ENCODE measurements at places on chromosomes 16 and 17.

GRCh38 chr16:78628461-78629045, 529.1 kb downstream of the WWOX start:
- no peak overlapping the region for H3K27ac ChIP-seq
- H3K4me1 ChIP-seq: no peaks in the 10 kb centered on the region
- H3K36me3 ChIP-seq: no peaks in the 10 kb centered on the region

DNA sequence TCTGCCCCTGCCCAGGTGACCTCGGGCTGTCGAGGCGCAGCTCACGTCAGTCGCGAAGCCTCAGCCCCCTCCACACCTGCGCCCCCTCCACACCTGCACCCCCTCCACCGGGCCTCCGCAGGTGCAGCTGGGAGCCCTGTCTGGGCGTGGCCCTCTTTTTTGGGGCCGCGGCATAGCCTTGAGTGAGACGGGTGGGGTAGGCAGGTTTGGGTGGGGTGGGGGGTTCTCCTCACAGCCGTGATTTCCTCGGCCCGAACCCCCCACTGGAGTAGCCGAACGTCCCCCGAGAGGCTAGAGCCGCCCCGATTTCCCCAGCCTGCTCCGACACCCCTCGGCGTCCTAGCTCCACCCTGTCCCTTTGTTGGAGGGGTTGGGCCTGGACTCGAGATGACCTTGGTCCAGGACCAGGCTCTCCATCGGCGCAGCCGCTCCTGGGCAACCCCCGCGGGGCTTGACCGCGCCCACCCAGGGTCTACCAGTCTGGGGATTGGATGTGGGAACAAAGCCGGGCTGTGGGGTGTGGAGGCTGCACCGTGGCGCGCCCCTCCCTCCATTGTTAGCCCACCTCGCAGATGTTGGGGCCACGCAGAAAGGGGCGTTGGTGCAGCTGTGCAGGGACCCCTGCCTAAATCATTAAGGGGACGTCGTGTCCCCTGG, 626 bp downstream of the TUBB3 start:
- peak overlapping the region; percentile 74 for H3K4me3 ChIP-seq
- H3K4me1 ChIP-seq: peaks cover 8% of the 10 kb centered on the region
- no peaks in the 10 kb centered on the region for H3K27me3 ChIP-seq
- peaks cover 13% of the 10 kb centered on the region for H3K36me3 ChIP-seq
- DNase-seq: no peak

GRCh38 chr16:27827765-27828164, 235.7 kb downstream of the GSG1L start:
- peaks cover 15% of the 10 kb centered on the region for H3K27me3 ChIP-seq
- no peak for DNase-seq
- no peaks in the 10 kb centered on the region for H3K36me3 ChIP-seq
- no peak overlapping the region for H3K27ac ChIP-seq

- H3K36me3 ChIP-seq: no peaks in the 10 kb centered on the region
- H3K27ac ChIP-seq: no peak overlapping the region
- DNase-seq: no peak
Measured at GRCh38 chr16:81841722-81842121, 62.6 kb downstream of the PLCG2 start.

- H3K4me3 ChIP-seq: no peak overlapping the region
- no peaks in the 10 kb centered on the region for H3K27me3 ChIP-seq
- no peak for DNase-seq
- H3K27ac ChIP-seq: peak overlapping the region; percentile 66
- H3K36me3 ChIP-seq: peaks cover 42% of the 10 kb centered on the region
Measured at GRCh38 chr16:27236635-27237218, 31.8 kb downstream of the NSMCE1 start.

DNA sequence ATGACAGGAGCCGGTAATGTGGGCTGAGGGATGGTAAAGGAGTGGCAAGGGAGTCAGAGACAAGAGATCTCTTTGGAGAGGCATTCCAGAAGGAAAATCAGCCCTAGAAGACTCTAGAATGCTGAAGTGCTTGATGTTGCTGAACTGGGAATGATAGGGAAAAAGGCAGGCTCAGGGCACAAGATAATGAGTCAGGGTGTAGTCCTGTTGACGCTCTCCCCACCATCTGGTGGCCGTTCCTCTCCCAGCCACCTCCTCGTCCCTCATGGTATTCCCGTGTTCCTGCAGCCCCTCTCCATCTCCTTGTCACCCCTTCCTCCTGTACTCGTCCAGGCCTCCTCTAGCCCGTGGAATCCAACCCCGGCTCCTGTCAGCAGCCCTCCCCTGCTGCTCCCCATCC, 11.1 kb upstream of the ALDOA start:
- H3K36me3 ChIP-seq: no peaks in the 10 kb centered on the region
- no peaks in the 10 kb centered on the region for H3K27me3 ChIP-seq
- peaks cover 28% of the 10 kb centered on the region for H3K4me1 ChIP-seq
- no peak overlapping the region for H3K27ac ChIP-seq
- H3K4me3 ChIP-seq: peak overlapping the region; percentile 13

GRCh38 chr17:74770498-74771318, 5.4 kb downstream of the NAT9 start:
- DNase-seq: peak; percentile 80
- H3K4me1 ChIP-seq: peaks cover 25% of the 10 kb centered on the region

DNA sequence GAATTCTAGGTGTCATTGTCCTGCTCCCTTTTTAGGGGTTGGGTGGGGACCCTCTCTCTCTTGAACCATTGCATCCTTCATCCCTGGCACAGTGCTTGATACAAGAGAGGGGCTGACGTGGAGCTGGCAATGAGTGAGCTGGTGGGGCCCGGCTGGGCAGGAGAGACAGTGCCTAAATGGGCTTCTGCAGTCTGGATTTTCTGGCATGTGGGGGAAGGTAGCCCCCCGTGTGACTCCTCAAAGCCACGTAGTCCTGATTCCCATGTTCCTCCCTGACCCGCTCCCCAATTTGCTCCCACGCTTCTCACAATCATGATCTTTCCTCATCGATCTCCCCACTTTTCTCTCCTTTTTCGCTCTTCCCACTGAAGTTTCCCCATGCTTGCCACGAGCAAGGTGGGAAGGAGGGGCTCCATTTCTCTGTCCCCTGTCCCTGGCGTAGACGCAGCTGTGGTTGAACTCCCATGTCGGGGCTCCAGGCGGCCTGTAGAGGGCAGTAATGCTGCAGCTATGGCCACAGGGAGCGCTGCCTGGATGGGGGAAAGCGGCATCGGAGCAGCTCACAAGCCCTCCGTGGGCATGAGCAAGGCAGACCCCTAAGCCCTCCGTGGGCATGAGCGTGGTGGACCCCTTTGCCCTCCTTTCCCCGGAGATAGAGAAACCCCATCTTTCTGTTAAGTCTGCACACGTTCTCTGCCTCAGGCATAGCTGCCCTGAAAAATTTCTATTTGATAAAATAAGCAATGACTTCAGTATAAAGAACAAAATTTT, 47.5 kb downstream of the HAPSTR1 start:
- H3K27ac ChIP-seq: no peak overlapping the region
- H3K27me3 ChIP-seq: peaks cover 14% of the 10 kb centered on the region
- H3K36me3 ChIP-seq: no peaks in the 10 kb centered on the region

GRCh38 chr17:55652825-55653224, 69.8 kb downstream of the TMEM100 start:
- H3K4me3 ChIP-seq: no peak overlapping the region
- H3K27me3 ChIP-seq: no peaks in the 10 kb centered on the region
- no peaks in the 10 kb centered on the region for H3K4me1 ChIP-seq
- no peak overlapping the region for H3K27ac ChIP-seq
- DNase-seq: no peak

DNA sequence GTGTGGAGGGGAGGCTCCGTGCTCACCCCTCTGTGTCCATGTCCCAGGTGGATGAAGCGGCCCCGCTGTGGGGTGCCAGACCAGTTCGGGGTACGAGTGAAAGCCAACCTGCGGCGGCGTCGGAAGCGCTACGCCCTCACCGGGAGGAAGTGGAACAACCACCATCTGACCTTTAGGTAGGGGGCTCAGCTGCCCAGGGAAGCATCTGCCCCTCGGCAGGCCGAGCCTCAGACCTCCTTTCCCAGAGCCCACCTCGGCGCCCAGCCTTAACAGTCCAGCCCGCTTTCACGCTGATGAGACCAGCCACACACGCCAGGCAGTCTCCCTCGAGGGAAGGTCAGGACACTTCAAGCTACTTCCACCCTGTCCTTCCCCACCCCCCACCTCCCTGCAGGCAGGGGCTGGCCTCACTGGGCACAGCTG, 12.7 kb downstream of the MMP15 start:
- no peak for DNase-seq
- H3K27me3 ChIP-seq: no peaks in the 10 kb centered on the region
- H3K4me3 ChIP-seq: no peak overlapping the region
- H3K27ac ChIP-seq: no peak overlapping the region

DNA sequence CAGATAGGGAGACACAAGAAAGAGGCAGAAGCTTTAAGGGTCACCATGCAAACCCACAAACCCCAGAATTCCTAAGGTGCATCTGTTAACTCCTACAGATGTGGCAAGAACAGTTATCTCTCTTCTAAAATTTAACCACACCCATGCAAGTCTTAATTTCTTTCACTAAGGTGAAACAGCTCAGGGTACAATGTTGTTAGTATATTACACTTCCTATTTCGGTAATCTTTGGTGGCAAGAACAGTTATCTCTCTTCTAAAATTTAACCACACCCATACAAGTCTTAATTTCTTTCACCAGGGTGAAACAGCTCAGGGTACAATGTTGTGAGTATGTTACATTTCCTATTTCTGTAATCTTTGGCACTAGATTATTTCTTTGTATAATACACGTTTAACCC, 6.6 kb downstream of the CCL23 start:
- no peak for DNase-seq
- H3K4me3 ChIP-seq: no peak overlapping the region
- no peaks in the 10 kb centered on the region for H3K4me1 ChIP-seq
- no peak overlapping the region for H3K27ac ChIP-seq

DNA sequence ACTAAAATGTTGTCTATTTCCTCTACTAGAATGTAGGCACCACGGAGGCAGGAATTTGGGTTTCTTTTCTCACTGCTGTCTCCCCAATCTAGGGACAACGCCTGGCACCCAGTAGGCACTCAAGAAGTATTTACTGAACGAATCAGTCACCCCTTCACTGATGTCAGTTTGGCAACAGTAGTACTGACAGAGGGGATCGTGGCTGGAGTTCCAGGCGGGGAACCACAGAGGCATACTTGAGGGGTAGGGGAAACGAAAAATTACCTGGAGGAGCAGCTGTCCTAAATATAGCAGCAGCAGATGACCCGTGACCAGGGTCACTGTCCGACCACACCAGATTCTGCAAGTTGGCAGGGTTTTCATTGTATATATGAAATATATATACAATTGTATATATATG, 33.3 kb downstream of the TRIM25 start:
- no peaks in the 10 kb centered on the region for H3K4me1 ChIP-seq
- no peak for DNase-seq
- no peaks in the 10 kb centered on the region for H3K27me3 ChIP-seq
- H3K27ac ChIP-seq: no peak overlapping the region

DNA sequence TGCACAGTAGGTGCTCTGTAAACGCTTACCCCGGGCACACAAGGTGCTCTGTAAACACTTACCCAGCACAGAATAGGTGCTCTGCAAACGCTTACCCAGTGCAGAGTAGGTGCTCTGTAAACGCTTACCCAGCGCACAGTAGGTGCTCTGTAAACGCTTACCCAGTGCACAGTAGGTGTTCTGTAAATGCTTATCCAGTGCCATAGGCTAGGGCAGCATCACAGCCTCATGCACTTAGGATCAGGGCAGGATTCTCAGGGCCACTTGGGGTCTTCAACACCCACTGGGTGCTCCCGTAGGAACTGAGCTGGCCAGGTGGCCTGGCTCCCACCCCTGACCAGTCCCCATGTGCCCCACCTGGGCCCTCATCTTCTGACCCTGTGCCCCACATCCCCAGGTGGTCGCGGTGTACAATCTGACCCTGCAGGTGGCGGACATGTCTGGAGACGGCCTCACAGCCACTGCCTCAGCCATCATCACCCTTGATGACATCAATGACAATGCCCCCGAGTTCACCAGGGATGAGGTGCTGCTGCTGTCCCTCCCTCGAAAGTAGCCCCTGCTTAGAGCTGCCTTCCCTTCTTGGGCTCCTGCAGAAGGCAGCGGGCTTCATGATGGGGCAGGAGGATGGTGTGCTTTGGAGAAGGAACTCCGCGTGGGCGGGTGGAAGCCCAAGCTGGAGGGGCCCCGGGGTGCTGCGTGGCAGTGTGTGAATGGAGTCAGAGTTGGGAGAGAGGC, 13.1 kb downstream of the SLC22A31 start:
- H3K4me1 ChIP-seq: no peaks in the 10 kb centered on the region
- no peaks in the 10 kb centered on the region for H3K27me3 ChIP-seq
- no peak overlapping the region for H3K27ac ChIP-seq
- no peak for DNase-seq
- H3K4me3 ChIP-seq: no peak overlapping the region
- H3K36me3 ChIP-seq: no peaks in the 10 kb centered on the region

- no peak overlapping the region for H3K4me3 ChIP-seq
- peaks cover 36% of the 10 kb centered on the region for H3K36me3 ChIP-seq
- no peak for DNase-seq
- H3K4me1 ChIP-seq: peaks cover 7% of the 10 kb centered on the region
- no peaks in the 10 kb centered on the region for H3K27me3 ChIP-seq
Measured at GRCh38 chr17:78418326-78419026, 40.0 kb downstream of the PGS1 start.

Measured in MCF 10A (cell line).